PC-3 (cell line): ENCODE measurements at places on chromosomes 16 and 17. TPM values are rescaled to one million over a fixed set of nuclear protein-coding genes. Genes with fewer than 3 reads are reported as not detected.

The C1QL1 gene
- 2.8 and 4.1 TPM in 2 replicates for total RNA-seq

The CD300LB gene
- not detected in 2 replicates for total RNA-seq

The CDYL2 gene
- 7.6 and 8.5 TPM in 2 replicates for total RNA-seq

The NOTUM gene
- total RNA-seq = 0.75 TPM in 1 of 2 replicates, not detected in the other

The CLEC10A gene
- not detected in 2 replicates for total RNA-seq

The KRTAP2-1 gene
- total RNA-seq = not detected in 2 replicates

The PRSS33 gene
- total RNA-seq = 0.11 TPM in 1 of 2 replicates, not detected in the other
